ENCODE measurements at places on chromosomes 11 and 22.
A peak's percentile ranks its signal among the peaks of the same experiment; 100 is the strongest.

DNA sequence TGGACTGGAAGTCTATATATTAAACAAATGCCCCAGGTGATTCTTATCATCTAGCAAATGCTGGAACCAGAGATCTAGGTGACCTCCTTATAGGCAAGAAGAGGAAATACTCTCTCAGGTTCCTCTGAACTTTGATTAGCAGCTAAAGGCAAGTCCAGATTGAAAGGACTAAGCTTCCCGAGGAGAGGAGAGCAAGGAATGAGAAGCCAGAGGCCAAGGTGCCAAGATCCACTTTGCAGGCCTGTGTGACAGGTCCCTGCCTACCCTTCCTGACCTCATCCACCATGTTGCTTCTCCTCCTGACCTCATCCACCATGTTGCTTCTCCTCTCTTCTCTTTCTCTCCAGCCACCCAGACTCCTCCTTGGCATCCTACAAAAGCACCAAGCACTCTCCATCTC is 173.2 kb downstream of the LARGE1 start:
- no peak for DNase-seq

DNA sequence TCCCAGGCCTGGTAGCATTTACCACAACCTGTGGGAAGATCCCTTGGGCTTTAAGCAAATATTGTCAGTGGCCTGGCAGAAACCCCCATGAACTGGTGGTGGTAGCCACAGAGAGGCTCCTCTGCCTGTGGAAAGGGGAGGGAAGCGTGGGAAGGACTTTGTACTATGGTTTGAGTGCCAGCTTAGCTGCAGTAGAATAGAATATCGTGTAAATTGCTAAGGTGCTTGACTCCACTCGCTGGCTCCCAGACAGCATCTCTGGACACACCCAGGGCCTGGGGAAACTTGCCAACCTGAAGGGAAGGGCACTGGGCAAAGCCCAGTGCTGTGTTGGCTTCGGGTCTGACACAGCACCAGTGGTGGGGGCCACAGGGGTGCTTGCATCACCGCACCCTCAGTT is 52.6 kb downstream of the XRRA1 start:
- no peak for DNase-seq

- DNase-seq = no peak
Measured at GRCh38 chr22:19398206-19398605, 33.3 kb downstream of the HIRA start.

DNA sequence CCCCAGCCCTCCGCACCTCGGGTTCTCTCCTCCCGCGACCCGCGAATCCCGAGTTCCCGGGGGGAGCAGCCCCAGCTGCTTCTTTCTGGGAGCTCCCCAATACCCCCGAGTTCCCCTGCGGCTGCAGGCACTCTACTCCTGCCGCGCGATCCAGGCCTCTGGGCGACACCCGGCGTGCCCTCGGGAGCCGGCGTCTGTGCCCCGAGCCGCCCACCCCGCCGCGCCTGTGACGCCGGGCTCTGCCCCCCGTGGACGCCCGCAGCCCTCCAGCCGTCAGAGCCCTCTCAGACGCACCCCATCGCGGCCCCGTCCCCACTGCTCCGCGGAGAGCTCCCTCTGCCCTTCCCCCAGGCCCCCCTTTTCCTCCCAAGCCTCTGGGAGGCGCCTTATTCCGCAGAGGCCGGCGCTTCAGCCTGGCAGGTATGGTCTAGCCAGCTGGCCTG is 422 bp downstream of the GLB1L2 start:
- DNase-seq = peak; percentile 81

- DNase-seq = no peak
Measured at GRCh38 chr11:11425806-11426205, 72.8 kb upstream of the CSNK2A3 start.

- no peak for DNase-seq
Measured at GRCh38 chr11:122033631-122034030, 82.4 kb downstream of the BLID start.

Measured in lower leg skin (tissue), 4 donors.